ENCODE measurements at places on chromosomes 3 and 15. TPM values are rescaled to one million over a fixed set of nuclear protein-coding genes. Genes with fewer than 3 reads are reported as not detected.

The TAGLN3 gene
- not detected for total RNA-seq

The CASR gene
- not detected for total RNA-seq

The LIPH gene
- total RNA-seq = not detected

The ARHGAP11A gene
- total RNA-seq = 2.0 TPM

The RTP1 gene
- total RNA-seq = not detected

The PRKAR2A gene
- 27.2 TPM for total RNA-seq

The B3GNT5 gene
- total RNA-seq = 3.0 TPM

The CDHR4 gene
- total RNA-seq = not detected

The DPPA2 gene
- total RNA-seq = not detected

Data from breast epithelium (tissue), 4 donors.